ENCODE measurements at places on chromosomes 5 and 9. TPM values are rescaled to one million over a fixed set of nuclear protein-coding genes. Genes with fewer than 3 reads are reported as not detected.

GRCh38 chr5:112737070-112737462 is 619 bp upstream of the APC start:
- no peak for DNase-seq
- H3K27me3 ChIP-seq, result no peaks in the 10 kb centered on the region

- H3K4me3 ChIP-seq, result no peak overlapping the region
- H3K36me3 ChIP-seq, result no peaks in the 10 kb centered on the region
- no peaks in the 10 kb centered on the region for H3K27me3 ChIP-seq
Observed at GRCh38 chr5:170632266-170632984, 128.6 kb downstream of the KCNIP1 start.

DNA sequence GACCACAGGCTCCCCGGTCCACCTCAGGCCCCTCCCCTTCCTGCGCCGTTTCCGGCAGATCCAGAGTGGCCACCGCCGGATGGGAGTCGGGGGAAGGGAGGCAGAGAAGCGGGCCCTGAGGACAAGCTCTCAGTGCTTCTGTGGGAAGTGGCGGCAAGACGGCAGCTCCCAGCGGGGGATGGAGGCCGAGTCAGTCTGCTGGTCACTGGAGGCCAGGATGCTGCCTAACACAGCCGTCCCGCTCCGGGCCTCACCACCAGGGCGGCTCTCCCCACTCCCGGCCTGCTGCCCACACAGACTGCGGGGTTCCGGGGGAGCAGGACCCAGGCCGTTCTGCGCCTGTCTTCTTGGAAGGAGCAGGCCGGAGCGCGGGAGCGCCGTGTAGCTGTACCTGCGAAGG is 31.4 kb downstream of the FXN start:
- H3K4me1 ChIP-seq, result no peaks in the 10 kb centered on the region
- no peaks in the 10 kb centered on the region for H3K27me3 ChIP-seq
- no peak overlapping the region for H3K4me3 ChIP-seq
- no peaks in the 10 kb centered on the region for H3K36me3 ChIP-seq
- DNase-seq, result no peak

DNA sequence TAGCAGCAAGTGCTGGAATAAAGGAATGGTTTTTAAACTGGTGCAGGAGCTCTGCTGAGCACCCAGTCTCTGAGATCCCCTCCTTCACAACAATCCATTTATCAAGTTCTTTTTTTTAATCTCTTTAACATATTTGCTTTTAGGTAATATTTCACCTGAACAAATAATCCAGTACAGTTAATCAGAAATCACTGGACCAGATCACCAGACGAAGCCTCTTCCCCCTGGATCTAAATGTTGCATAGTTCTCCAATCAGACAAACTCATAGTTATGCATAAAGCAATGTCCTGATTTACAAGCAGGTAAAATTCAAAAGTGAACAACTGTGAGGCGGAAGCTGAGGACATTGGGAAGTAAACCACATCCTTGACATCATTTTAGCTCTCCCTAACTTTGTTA is 657.7 kb upstream of the RORB start:
- no peaks in the 10 kb centered on the region for H3K4me1 ChIP-seq
- H3K36me3 ChIP-seq, result no peaks in the 10 kb centered on the region
- no peak overlapping the region for H3K4me3 ChIP-seq

The PANK3 gene
- 24.8 TPM for total RNA-seq

DNA sequence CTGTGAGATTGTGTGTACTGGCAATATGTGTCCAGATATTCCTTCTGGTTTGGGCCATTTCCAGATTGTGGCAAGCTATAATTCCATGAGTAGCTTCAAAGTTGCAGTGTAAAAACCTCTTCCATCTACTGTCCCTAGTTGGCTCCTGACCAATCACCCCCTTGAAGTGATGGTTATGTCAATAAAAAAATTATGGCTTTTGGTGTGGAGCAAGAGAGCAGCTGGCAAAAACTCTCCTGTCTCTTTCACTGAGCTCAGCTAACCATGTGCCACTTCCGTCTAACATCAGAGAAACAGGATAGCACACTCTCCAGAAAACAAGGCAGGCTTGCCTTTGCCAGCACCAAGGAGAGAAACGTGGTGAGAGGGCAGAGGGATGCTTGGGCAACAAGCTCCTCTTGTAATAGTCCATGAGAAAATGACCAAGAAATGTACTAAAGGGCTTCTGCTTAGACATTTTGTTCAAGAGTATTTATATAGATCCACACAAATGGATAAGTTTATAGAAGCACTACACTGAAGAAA is 914.4 kb upstream of the SEMA6A start:
- no peaks in the 10 kb centered on the region for H3K36me3 ChIP-seq
- H3K4me3 ChIP-seq, result no peak overlapping the region
- no peak for DNase-seq
- H3K4me1 ChIP-seq, result no peaks in the 10 kb centered on the region
- no peak overlapping the region for H3K27ac ChIP-seq

All from prostate gland (tissue), 2 donors.